ENCODE measurements at places on chromosomes 11 and 22. TPM values are rescaled to one million over a fixed set of nuclear protein-coding genes. Genes with fewer than 3 reads are reported as not detected.

- no peak for DNase-seq
Observed at GRCh38 chr11:69930081-69931059, 111.2 kb upstream of the FGF3 start.

FDX1 gene
- polyA plus RNA-seq = 18.3 TPM

KCNJ11 gene
- polyA plus RNA-seq = 1.9 TPM

GRCh38 chr11:12288212-12288930 lies 89.0 kb upstream of the PARVA start:
- peak; percentile 74 for DNase-seq

GRCh38 chr11:125268611-125269010 lies 104.1 kb downstream of the PKNOX2 start:
- no peak for DNase-seq

KLHDC7B gene
- polyA plus RNA-seq = 0.04 TPM

OR51Q1 gene
- not detected for polyA plus RNA-seq

NEAT1 gene
- polyA plus RNA-seq = 98.2 TPM

APOL1 gene
- 13.1 TPM for polyA plus RNA-seq

GRCh38 chr11:62245271-62245753 lies 3.3 kb downstream of the SCGB1D2 start:
- DNase-seq = peak; percentile 31

DNA sequence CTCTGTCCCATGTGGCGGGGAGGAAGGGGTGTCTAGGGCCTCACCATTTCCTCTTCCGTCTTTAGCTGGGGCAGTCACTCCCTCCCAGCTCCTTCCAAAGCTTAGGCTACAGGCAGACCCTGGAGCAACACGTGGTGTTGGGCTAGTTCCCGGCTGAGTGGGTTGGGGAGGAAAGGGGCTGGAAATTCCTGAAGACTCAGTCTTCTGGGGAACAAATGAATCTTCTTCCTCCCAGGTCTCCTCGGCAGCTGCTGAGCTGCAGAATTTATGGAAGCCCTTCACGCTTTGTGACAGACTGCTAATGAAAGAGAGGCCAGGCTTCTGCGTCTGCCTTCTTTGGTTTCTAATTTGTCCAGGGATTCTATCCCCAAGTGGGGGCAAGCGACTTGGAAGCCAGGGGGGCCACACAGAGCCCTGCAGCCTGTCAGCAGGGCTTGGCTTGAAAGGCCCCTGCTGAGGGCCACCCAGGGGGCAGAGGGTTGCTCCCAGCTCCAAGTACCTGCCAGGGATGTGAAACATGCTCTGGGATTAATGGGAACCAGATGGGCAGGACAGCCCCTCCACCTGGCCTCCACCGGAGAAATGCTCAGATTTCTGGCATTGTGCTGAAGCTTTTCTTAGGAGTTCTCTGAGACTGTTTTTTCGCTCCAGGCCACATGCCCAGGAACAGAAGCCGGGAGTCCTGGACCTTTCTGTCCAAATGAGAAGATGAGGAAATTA lies 123.1 kb downstream of the PKNOX2 start:
- DNase-seq = peak; percentile 66

DNA sequence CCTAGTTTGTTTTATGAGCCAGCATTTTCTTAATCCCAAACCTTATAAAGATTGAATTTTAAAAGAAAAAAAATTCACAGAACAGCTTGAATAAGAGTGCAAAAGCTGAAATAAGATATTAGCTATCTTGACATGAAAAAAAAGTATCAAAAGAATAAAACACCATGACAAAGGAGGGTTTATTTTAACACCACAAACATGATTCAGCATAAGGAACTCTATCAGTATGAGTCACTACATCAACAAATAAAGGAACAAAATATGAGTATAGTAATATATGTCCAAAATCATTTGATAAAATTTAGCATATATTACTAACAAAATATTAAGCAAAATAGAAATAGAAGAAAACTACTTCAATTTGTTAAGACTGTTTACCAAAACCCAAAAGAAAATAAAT lies 9.6 kb upstream of the LMO1 start:
- DNase-seq = no peak

DNA sequence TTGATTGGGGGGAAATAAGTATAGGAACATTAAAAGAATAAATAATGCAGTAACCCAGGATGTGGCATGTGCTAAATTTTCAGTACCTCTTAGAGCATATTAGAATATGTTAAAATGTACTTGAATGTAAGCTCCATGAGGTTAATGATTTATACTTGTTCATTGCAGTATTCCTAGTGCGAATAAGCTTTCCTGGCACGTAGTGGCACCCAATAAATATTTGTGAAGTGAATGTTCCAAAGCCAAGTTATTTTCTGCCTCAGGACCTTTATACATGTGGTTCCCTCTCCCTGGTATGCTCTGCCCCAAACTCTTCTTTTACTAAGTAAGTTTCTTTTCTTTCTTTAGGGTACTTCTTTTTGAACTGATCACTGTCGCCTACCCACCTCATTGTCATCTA lies 118.8 kb downstream of the DBX1 start:
- no peak for DNase-seq

DNA sequence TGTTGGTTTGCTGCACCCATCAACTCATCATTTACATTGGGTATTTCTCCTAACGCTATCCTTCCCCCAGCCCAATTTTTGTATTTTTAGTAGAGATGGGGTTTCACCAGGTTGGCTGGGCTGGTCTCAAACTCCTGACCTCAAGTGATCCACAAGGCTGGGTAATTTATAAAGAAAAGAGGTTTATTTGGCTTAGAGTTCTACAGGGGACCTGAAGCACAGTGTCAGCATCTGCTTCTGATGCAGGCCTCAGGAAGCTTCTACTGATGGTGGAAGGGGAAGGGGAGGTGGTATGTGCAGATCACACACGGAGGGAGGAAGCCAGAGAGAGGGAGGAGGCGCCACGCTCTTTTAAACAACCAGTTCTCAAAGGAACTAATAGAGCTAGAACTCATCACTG lies 25.8 kb downstream of the TANGO2 start:
- DNase-seq = no peak

DNA sequence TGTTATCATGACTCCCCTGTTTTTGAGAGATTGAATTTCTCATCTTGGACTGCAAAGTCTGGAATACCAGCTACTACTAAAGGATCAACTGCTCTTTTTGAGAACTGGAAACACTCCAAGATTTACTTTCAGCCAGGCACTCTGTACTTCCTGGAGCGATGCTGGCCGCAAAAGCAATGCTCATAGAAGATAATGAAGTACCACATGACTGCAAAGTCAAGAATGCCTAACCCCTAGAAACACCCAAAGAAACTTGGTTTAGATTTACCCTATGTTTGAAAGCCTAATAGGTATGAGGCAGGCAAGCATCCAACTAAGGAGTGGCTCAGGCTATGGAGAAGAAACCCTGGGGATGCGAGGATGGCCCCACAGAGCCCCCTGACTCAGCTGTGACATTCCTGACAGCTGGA lies 47.7 kb upstream of the ARHGAP20 start:
- no peak for DNase-seq

- no peak for DNase-seq
Observed at GRCh38 chr22:24191381-24191841, 10.1 kb downstream of the SUSD2 start.

GRCh38 chr11:75576499-75576918 lies 14.5 kb downstream of the SERPINH1 start:
- DNase-seq = no peak

GRCh38 chr11:113162592-113162962 lies 151.8 kb upstream of the TTC12 start:
- no peak for DNase-seq

NCF4 gene
- polyA plus RNA-seq = 2.2 TPM

GRCh38 chr11:2186669-2187279 lies 15.2 kb upstream of the TH start:
- no peak for DNase-seq

GRCh38 chr11:7675631-7676030 lies 2.3 kb upstream of the CYB5R2 start:
- no peak for DNase-seq

- no peak for DNase-seq
Observed at GRCh38 chr11:112241486-112241885, 15.3 kb downstream of the PTS start.

DNA sequence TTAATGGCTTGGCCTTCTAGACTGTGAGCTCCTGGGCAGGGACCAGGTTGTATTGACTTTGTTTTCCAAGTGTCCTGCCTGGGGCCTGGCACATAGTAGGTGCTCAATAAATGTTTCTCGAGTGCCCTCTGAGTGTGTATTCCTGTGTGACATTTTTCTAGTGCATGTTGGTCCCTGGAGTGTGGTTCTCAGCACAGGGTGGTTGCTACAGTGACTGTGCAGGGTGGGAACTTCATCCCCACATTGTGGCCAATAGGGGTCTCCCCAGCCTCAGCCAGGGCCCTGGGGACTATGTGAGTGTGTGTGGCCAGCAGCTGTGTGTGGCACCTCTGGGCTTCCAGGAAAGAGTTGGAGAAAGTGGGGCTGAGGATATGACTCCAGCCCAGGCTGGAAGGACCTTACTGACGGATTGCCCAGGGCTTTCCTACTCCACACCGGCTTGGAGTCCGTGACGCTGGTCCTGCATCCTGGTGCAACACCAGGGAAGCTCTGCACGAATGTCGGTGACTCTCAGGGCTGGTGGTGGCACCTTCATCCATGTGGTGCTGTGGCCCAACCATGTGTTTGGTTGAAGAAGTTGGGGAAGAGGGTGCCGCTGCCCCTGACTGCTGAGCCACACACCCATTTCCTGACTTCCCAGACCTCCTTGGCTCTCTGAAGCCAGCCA lies 9.0 kb upstream of the MARK2 start:
- no peak for DNase-seq

DNA sequence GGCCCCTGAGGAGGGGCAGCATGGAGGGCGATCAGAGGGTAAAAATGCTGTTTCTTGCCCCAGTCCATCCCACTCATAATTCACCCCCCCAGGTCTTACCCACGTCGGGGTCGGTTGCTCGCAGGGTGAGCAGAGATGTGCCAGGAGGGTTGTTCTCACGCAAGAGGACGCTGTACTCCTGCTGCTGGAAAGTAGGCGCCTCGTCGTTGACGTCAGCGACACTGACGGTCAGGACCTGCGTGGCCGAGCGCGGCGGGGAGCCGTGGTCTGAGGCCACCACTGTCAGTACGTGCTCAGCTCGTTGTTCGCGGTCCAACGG lies 10.3 kb upstream of the TPP1 start:
- no peak for DNase-seq

MUS81 gene
- 48.1 TPM for polyA plus RNA-seq

DNA sequence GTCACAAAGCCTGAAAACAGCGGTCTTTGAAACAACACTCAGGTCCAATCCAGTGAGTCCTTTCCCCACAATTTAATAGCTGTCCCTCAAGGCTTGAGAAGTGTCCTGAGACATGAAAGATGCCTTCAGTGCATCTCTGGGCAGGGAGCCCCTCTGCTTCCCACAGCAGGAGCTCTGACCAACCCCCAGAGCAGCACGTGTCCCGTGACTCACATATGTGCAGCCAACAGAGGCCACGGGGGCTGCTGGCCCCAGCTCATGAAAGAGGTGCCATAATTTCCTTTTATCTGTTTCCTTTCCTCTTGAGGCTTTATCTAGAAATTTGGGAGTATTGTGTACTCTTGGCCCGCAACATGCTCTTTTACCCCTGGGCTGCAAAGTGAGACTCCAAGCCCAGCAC lies 33.2 kb upstream of the LMO1 start:
- DNase-seq = no peak

- no peak for DNase-seq
Observed at GRCh38 chr11:96114178-96115064, 190.5 kb upstream of the MTMR2 start.

All from right renal cortex interstitium (tissue), 3 donors.